CD4-positive, alpha-beta T cell treated with Interleukin-2 at 100 ng/mL for 4 hours (primary cell): ENCODE measurements at places on chromosomes 12 and 14.

DNA sequence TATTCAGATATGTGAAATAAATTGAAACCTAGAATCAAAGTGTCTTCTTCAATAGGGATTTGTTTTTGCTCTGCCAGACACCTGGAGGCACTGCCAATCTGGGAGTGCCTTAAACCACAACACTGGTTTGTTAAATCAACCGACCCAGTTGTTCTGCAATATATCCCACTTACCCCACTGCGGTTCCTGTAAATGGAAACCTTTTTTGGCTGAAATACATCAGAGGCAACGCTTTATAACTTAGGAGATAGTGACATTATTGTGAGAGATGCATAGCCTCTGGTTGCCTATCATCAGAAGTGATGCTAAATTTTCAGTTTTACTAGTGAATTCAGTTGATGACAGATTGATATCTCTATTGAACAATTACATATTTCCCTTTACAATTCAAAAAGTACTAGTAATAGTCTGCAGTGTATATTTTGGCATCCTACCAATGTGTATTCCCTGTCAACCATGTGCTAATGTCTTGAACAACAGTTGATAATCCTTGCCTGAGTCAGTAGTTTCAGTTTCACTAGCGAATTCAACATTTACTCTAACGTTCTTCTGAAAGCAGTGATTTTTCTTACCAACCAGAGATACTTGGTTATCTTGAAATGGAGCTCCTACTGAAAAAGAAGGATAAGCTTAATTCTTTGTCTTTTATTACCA, 30.5 kb downstream of the PPP2R5C start:
- peak; percentile 49 for DNase-seq

DNA sequence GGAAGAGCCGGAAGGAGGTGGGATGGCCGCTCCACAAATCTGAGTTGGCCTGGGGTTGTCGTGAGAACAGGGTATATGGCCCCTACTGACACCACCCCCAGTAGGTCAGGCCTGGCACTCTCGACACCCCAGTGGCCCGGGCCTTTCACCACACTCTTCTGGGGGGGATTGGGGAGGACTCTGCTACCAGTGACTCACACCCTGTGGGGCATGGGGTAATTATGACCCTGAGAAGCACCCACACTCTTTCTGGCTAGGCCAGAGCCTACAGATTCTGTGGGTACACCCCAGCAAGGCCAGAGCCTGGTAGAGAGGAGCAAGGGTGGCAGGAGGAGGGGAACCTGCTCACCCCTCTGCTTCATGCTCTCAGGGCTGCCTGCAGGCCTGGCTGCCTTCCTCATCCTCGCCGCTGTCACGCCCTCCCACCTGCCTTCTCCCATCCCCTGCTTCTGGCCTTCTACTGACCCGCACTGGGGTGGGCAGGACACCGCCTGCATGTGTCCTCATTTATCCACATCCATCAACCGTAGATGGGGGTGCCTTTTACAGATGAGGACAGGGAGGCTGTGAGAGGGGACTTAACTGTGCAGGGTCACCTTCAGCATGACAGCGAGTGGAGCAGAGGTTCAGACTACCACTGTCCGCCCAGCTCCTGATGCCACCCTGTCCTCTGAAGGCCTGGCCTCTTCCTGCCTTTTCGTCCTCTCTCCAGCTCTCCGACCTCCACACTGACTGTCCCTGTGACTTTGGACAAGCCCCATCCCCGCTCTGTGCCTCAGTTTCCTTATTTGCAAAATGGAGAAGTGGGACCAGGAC, 18.4 kb downstream of the ASB2 start:
- DNase-seq: no peak

- no peak for DNase-seq
Observed at GRCh38 chr12:119713551-119714031, 45.7 kb downstream of the PRKAB1 start.

GRCh38 chr12:96069511-96070231, 34.3 kb upstream of the LTA4H start:
- no peak for DNase-seq

DNA sequence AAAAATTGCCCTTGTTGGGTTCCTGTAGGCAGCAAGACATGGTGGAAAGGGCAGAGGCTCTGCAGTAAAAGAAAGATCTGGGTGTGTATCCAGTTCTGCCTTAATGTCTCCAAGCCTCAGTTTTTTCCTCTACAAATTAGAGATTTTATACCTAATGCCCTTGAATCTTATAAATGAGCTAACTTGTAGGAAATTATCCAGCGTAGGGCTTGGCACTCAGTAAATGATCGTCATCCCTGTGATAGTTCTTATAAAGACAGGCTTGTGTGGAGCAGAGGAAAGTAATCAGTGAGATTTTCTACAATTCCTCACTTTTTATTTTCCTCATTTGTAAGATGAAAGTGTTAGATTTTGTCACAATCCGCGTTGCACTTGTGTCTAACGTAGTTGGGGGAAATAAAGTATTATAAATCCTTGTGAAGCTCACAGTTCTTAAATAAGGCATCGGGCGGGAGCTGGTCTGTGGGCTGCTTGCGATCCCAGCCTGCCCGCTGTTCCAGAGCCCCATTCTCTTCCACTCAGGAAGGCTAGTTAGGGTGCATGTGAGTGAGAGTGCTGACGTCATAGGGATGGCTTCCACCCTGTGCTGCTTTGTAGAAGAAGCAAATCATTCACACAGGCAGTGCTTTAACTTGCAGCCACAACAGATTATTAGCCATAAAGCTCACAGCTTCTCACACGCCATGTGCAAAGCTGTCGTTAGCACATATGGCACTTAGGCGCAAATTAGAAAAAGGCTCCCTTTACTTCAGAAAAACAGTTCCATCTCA, 87.6 kb downstream of the EML1 start:
- no peak for DNase-seq

GRCh38 chr12:132102297-132102696, 41.8 kb downstream of the DDX51 start:
- DNase-seq: no peak

GRCh38 chr12:43841253-43841652, 5.4 kb downstream of the TMEM117 start:
- no peak for DNase-seq

- DNase-seq: no peak
Observed at GRCh38 chr12:64808110-64808509, 16.3 kb upstream of the TBC1D30 start.

DNA sequence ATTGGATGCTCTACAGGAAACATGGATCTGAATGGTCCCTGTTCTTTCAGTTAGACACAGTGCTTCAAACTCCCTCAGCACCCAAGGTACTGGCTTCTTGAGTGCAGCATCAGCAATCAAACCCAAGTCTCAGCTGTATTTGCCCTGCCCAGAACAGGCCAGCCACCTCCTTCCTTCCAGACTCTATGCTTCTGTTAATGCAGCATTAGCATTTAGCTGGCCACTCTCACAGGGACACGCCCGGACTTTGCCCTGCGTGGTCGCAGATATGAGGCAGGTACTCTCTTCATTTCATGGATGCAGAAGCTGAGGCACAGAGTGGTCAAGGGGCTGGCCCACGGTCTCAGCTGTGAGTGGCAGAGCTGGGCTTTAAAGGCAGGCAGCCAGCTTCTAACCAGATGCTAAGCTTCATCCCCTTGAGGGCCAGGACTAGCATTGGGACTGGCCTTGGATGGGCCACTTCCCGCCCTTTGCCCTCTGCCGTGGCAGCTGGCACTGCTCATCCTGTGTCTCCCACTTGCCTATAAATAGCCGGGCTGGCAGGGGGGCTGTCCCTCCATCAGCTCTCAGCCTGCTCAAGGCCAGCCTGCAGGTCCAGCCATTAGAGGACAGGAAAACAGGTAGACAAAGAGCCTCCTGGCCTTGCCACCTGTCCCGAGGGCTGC, 1.5 kb upstream of the SLC25A47 start:
- DNase-seq: no peak
